ENCODE measurements at places on chromosomes 4 and X.

DNA sequence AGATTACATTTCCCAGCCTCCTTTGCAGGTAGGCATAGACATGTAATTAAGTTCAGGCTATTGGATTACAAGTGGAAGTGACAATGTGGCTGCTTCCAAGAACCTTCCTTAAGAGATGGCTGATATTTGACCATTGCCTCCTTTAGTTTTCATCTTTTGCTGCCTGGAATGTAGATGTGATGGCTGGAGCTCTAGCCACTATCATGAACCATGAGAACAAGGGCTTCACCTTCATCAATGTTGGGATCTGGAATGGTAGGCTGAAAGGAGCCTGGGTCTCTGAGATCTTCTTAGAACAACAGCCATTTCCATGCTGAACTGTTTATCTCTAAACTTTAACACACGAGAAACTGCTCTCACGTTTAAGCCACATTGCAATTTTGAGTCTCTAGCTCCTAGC lies 158.7 kb upstream of the ATP6AP2 start:
- DNase-seq = no peak

DNA sequence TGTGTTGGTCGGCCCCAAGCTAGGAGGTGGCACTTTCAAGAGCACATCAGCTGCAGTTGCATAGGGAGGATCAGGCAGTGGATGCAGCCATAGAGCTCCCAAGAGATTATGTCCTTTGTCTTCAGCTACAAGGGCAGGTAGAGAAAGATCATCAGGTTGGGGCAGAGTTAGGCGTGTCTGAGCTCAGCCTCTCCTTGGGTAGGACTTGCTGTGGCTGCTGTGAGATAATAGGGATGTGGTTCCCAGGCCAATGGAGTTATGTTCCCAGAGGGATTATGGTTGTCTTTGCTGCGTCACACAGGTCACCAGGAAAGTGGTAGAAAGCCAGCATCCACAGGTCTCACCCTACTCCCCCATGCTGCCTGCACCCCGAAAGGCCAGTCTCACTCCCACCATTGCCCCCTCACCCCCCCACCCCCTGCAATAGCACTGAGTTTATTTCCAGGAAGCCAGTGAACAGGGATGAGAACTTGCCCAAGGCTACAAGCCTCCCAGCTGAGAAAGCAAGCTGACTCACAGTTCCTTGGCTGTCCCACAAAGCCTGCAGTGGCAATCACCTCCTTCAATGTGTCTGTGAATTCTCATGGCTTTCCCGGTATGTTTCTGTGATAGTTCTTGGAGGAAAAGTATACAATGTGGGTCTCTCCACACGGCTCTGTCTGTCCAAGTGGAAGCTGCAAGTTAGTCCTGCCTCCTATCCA lies 148.4 kb downstream of the STPG2 start:
- DNase-seq = no peak

- no peak for DNase-seq
Observed at GRCh38 chr4:86302830-86303229, 57.0 kb downstream of the MAPK10 start.

- no peak for DNase-seq
Observed at GRCh38 chrX:134459683-134460004, 321 bp upstream of the HPRT1 start.

- no peak for DNase-seq
Observed at GRCh38 chr4:156672492-156673305, 298.9 kb downstream of the PDGFC start.

DNA sequence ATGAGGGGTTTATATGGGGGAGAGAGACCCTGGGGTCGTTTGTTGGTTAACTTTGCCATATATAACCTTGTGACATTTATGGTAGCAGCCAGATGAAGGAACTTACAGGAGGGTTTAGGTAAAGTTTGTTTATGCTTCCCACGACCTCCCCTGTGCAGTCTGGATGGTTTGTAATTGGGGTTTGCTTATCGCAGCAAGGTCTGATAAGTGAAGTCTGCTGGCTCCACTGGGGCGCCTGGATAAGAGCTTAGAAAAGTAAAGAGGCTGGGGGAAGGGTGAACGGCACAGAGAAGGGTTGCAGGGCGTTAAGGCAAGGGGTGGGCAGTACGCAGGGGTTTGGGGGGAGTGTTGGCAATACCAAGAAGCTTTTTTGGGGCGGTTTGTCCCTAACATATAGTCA lies 98.7 kb downstream of the KDM6A start:
- no peak for DNase-seq

- no peak for DNase-seq
Observed at GRCh38 chr4:110975338-110975737, 352.5 kb upstream of the PITX2 start.

- no peak for DNase-seq
Observed at GRCh38 chr4:20760053-20760452, 59.8 kb downstream of the PACRGL start.

- DNase-seq = no peak
Observed at GRCh38 chr4:111602848-111603247, 542.4 kb upstream of the FAM241A start.
